GM12864 (cell line): ENCODE measurements at places on chromosomes 11 and 22.

GRCh38 chr11:14593671-14594070 is 49.9 kb upstream of the PDE3B start:
- no peak for DNase-seq

- no peak for DNase-seq
Measured at GRCh38 chr11:119991669-119992068, 146.2 kb downstream of the TRIM29 start.

- DNase-seq = no peak
Measured at GRCh38 chr11:19455731-19456130, 215.0 kb upstream of the E2F8 start.

DNA sequence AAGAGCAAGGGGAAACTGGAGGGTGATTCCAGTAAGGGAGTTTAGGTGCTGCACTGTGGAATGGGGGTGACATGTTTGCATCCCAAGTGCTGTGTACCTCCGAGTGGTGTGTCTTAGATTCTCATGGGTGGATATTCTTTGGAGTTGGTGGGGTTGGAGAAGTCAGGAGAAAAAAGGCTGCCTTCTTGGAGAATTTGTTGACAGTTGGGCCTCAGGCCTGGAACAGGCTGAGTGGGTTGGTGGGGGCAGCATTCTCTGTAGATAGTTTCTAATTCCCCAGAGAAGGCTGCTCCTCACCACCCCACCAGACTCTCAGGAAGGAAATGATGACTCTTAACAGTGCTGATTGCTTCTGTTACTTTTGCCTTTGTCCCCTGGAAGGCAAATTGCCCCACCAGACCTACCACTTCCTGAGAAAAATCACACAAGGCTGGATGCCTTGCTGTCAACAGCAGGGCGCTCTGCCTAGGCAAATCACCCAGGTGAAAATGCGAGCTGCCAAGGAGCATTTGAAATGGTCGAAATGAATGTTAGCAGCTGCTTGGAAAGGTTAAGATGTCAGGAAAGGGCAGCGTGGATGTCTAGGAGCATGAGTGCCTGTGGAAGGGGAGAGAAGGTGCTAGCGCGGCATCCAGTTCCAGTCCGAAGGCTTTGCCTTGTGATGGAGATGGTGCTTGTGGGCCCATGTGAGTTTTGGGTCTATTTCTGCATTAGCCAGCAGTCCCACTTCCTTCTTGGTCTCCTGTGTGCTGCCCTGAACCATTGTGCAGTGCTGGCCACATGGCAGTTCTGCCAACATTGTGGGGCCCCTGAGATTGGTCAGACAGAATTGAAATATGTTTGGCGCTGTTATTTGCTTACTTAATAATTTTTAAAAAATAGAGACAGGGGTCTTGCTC is 29.7 kb upstream of the SORL1-AS1 start:
- no peak for DNase-seq

- DNase-seq = no peak
Measured at GRCh38 chr22:27057717-27058116, 400.3 kb downstream of the MIAT start.

DNA sequence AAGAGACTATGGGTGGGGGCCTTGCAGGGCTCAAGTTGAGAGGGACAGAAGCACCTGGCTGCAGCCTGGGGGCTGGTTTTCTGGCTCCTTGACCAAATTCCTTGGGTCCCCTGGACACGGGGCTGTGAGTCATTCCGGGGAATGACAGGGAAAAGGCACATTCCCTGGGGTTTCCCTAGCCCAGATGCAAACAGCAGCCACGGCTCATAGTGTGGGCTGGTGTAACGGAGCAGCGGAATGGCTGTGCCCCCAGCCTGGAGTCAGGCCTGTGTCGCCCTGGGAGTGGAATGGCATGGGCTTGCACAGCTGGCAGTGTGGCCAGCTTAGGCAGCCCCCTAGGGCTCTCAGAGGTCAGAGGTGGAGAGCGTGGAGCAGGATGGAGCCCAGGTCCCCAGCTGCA is 77.6 kb upstream of the KCNQ1OT1 start:
- DNase-seq = no peak

- no peak for DNase-seq
Measured at GRCh38 chr11:114216796-114217180, 79.4 kb upstream of the NNMT start.

- no peak for DNase-seq
Measured at GRCh38 chr11:64801561-64802369, 1.2 kb downstream of the MAP4K2 start.

DNA sequence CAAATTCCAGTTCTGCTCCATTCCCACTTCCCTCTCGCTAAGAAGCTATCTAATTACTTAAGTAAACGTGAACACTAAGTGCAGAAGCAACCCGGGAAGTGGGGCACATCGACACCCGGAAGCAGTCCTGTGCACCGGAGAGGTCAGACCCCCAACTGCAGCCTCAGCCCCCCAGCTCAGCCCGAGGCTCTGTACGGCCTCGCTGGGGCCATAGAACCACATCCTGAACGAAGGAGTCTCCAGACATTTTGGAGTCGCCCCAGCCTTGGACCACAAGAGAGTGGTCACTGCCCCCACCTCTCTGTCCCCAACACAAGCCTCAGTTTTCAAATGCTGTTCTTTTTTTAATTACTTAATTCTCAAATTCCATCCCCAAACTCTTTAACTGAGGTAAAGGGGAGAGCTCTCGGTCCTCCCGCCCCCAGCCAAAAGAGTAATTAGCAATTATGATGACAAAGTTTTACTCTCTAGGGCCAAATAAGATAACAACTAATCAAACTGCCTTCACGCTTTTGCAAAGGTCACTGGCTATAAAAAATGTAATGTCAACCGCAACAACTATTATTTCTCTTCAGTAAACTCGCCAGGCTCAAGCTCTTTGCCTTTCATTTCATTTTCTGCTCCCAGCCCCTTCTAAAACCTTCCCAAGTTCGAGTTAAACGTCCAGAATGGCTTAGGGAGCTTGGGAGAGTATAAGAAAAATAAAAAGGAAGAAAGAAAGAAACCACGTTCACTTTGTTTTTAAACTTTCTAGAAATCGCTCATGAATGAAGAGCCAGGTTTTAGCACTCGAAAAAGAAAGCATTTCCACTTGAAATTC is 2.2 kb downstream of the PAX6 start:
- DNase-seq = no peak
